ENCODE measurements at places on chromosomes 7 and 10.

- DNase-seq, result no peak
These were observed 30.5 kb upstream of the SFTPD start for GRCh38 chr10:79979310-79979975.

GRCh38 chr7:96933067-96933645, 72.2 kb upstream of the DLX6 start:
- no peak for DNase-seq

DNA sequence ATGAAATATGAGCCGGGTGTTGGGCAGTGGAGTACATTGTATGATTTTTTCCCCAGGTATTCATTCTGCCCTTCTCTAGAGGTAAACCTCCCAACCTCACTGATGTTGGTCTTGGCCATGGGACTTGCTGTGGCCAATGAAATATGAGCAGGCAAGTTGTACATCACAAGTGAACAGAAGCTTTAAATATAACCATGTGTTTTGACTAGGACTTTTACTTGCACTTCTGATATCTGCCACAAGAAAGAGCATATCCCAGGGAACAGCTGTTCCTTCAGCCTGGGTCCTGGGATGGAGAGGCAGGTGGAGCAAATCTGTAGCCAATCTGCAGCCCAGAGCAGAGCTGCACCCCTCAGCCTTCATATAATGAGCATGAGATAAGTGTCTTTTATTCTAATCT, 109.8 kb upstream of the PALS2 start:
- DNase-seq, result no peak

DNA sequence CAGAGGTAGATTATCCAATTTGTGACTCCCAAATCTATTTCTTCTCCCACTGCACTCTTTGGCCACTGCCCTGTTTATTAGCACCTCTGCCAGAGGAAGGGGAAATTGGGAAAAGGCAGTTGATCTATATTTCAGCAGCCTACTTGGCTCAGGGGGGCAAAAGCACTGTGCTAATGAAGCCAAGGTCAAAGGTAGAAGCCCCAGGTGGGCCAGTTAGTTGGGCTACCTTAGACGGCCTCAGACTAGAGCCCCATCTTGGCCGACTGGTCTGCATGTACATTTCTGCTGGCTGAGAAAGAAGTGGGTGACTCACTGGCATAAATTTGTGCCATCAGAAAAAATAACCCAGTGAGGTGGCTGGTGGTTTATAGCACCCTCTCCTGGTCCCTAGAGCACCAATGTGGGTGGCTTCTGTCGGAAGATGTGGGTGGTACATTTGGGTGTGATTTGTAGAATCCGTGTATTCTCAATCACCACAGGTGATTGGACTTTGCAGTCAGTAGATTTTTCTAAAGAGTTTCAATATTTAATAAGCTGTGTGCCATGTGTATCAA, 293.3 kb upstream of the MKI67 start:
- DNase-seq, result no peak

DNA sequence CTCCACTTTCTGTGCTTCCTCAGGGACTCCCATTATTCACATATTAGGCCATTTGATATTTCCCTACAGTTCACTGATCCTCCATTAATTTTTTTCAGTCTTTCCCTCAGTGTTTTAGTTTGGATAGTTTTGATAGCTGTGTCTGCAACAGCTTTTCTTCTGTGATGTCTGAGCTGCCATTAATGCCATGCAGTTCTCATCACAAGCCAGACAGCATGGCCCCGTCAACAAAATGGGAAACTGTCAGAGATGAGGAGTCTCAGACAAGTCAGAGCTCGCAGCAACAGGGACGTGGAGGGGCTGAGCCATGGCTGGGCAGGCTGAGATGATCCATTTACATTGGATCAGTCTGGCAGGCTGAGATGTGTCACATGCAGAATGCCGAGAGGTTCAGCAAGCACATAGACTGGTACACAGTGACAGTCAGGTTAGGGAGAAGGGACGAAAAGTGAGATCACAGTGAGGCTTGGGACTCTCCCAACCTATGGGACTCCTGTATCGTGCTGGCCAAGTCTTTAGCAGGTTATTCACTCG, 65.4 kb downstream of the NPS start:
- no peak for DNase-seq

DNA sequence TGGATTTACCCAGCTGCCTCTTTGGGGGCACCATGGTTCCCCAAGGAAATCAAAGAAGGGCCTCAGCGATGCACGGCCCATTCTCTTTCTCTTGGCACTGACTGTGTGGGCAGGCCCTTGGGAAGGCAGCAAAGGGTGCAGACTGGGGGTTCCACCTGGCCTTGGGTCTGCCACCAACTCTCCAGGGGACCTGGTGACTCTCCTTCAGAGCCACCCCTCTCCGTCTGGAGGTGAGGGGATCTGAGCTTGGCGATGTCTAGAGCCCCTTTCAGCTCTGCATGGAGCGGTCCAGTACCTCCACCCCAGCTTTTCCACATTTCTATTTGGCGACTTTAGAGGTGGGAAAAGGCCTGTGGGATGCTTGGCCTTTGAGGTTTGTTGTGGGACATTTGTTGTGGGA, 69.1 kb downstream of the C10orf120 start:
- DNase-seq, result no peak

DNA sequence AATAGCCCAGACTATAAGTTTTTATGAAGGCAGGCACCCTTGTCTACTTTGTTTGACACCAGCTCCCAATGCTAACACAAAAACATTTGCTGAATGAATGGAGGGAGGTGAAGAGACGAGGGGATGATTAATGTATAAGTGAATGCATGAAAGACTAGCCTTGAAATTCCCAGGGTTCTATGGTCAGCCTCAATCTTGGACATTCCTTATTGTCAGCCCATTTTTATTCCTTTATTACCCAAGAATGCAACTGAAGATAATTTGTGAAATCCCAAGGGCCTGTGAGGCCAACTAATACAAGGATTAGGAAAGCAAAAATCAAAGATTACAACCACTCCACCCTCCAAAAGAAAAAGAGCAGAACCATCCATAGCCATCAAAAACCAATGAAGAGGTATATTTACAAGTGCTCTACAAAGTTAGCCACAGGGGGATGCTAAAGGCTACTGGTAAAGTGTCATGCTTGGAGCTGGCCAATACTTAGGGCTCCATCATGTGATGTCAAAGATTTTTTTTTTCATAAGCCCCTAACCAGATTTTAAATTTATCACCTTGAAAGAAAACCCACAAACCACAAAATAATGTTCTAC, 40.0 kb upstream of the ASAH2 start:
- no peak for DNase-seq

DNA sequence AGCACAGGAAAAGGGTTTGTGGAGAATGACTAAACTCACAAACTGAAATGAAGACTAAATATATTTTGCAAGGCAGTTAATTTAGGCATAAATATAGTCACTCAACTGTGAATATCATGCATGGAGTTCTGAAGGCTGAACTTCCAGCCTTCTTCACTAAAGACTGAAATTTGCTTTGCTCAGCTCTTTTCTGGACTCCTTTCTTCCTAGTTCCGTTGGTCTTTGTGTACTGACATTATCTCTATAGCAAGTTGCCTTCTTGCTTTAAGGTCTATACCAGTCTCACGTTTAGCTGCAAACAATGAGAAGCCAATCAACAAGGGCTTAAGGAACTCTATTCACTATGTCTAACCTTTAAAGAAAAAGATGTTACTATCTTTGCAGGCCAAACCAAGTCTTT, 22.6 kb downstream of the GARIN1A start:
- no peak for DNase-seq

GRCh38 chr7:1890289-1891235, 220.5 kb downstream of the ELFN1 start:
- no peak for DNase-seq

- DNase-seq, result no peak
These were observed 135.2 kb upstream of the PODXL start for GRCh38 chr7:131691454-131692130.

DNA sequence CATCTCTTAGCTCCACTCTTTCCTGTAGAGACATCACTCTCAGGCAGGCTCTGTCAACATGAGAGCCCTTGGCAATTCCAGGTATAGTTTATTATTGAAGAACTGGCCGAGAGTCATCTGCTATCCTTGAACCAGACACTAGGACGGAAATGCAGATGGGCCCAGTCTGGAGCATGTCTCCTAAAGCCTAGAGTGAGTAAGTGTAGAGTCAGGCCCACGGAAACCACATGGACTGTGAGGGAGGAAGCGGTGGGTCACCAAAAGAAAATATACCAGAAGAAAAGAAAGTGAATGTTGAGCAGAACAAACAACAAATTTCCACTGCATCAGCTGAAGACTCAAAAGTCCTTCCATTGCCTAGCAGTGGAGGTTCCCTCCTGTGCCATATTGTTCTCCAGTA, 15.7 kb upstream of the RELN start:
- DNase-seq, result peak; percentile 47

DNA sequence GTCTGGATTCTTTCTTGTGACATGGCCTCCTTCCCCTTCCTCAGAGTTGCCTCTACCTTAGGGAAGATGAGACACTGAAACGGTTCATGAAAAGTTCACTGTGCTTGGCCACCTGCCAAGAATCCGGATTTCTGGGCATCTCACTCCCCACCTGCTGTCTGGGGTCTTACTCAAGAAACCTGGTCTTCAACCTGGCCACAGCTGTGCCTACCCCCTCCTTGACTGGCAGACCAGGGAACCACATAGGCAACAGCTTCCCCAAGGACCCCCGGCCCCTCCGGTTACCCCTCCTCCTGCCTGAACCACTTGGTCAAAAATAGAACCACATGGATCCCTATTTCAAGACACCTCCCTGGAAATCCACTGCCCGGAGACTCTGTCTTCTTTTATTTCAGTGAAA, 58.7 kb upstream of the NANOS1 start:
- no peak for DNase-seq

GRCh38 chr10:122571892-122572291, 11.3 kb downstream of the DMBT1 start:
- no peak for DNase-seq

DNA sequence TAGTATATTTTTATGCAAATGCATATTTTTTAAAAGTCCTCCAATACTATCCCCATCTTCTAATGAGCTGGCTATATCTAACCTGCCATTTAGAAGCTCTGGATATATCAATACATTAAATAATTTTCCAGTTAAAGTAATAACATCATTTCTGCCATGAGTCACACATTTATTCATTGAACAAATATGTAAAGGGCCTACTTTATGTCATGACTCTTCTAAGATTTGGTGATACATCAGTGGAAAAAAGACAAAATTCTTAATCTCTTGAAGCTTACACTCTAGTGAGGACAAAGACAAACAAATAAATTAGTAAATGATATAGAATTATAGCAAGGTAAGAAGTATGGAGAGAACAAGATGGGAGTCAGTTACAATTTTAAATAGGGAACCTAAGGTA, 716.8 kb upstream of the LRRTM3 start:
- no peak for DNase-seq

GRCh38 chr10:42553064-42553407, 85.3 kb downstream of the ZNF33B start:
- no peak for DNase-seq

DNA sequence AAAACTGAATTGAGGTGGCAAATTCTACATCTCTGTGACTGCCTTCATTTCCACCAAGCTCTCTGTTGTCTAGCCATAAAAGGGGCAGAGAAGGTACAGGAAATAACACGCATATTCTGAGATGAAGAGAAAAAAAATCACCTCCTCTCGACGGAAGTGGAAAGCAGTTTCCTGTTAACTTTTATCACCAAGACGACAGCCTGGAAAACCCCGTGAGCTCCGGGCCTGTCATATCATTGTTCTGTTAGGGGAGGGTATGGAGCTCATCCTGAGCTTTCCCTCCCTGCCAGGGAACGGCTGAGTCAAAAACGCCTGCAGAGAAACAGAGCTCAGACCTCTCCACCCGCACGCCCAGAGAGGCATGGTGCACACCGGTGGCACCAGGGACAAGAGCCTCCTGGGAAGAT, 200.3 kb downstream of the PRPF18 start:
- no peak for DNase-seq

DNA sequence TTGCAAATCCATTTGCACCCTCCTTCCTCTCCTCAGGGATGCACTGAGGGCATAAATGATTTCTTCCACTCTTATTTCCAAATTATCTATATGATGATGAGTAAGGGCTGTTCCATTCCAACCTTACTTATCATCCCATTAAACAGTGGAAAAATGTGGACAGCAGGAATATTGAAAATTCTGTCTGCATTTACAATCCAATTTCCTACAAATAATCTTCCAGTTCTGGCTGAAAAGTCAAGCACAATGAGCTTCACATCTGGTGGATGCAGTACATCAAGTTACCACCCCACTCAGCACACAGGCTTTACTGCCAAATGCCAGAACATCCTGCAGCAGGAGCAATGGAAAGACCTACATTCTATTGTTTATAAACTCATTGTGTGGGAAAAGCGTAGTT, 345.0 kb upstream of the STEAP1 start:
- no peak for DNase-seq

DNA sequence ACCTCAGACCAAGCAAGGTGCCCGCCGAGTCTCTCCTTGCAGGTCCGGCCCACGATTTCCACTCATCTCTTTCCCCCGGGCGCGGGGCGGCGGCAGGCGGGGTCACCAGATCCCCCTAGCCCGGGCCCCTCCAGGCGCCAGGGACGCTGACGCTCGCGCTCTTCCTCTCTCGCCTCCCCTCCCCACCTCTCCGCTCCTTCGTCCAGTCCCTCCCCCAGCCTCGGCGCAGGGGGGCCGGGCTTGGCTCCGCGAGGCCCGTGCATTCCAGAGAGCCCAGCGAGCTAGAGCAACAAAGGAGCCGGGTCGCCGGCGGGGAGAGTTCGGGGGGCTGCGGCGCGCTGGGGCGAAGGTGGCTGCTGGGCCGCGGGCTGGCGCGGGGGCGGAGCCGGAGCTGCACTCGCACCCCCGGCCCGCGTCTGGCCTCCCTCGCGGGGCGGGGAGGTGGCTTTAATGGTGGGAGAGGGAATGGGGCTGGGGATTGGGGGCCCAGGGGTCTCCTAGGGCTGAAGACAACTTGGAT, at the start of gene SMO:
Gene SMO (plus strand): TSS at position 262 of the 520 bp plus-strand sequence. CDS start 519 bp downstream, outside the sequence.
- no peak for DNase-seq

DNA sequence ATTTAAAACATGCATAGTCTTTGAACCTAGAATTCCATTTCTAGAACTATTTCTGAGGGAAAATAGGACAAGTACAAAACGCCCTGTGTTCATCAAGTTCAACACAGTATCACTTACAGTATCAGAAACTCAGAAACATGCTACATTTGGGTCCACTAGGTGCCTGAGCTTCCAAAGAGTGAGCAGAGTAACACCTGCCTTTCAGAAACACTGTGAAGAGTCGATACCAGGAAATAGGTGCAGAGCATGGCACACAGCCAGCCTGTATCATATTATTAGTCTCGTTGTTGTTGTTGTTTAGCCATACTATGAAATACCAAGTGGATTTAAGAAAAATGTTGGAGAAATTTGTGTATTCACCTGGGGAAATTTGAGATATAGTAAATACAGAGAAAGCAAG, 392.1 kb upstream of the MGMT start:
- no peak for DNase-seq

- DNase-seq, result no peak
These were observed 24.7 kb downstream of the LRRC27 start for GRCh38 chr10:132356621-132357195.
